Activated naive CD8-positive, alpha-beta T cell treated with anti-CD3 and anti-CD28 coated beads for 36 hours (primary cell): ENCODE measurements at places on chromosomes 16 and 17. TPM values are rescaled to one million over a fixed set of nuclear protein-coding genes. Genes with fewer than 3 reads are reported as not detected.

STAT5A gene
- 116 TPM for total RNA-seq

BCL6B gene
- total RNA-seq, result 0.85 TPM

DNA sequence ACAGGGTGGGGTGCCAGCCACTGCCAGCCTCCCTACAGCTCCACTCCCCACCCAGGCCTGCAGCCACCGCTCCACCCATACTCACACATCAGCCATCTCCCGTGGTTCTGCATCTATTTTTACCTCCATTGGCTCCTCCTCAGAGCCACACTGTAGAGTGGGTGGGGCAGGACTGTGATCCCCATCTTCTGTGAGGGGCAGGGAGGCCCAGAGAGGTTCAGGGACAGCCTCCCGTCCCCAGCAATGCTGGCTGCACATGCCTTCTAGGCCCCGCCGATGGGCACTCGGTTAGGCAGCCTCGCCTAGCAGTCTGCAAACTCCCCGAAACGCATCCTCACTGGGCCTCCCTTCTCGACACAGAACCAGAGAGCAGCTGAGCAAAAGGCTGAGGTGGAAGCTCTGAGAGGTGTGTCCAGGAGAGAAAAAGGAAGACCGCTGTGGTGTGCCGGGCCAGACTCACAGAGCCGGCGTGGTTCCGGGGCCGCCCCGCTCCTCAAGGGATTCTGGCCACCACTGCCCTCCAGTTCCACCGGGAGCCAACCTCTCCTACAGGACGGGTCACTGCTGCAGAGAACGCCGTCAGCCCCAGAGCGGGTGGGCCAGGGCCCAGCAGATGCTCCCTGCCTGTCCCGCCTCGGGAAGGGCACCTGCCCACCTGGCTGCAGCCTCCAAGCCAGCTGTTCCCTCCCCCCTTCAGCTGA lies 71.9 kb downstream of the ABR start:
- peak overlapping the region; percentile 74 for H3K4me3 ChIP-seq
- H3K4me1 ChIP-seq, result peaks cover 38% of the 10 kb centered on the region
- no peaks in the 10 kb centered on the region for H3K27me3 ChIP-seq
- H3K27ac ChIP-seq, result no peak overlapping the region
- H3K36me3 ChIP-seq, result no peaks in the 10 kb centered on the region
- no peak for DNase-seq

- H3K27ac ChIP-seq, result no peak overlapping the region
- H3K27me3 ChIP-seq, result peaks cover 50% of the 10 kb centered on the region
- no peak overlapping the region for H3K4me3 ChIP-seq
- no peaks in the 10 kb centered on the region for H3K36me3 ChIP-seq
- peaks cover 3% of the 10 kb centered on the region for H3K4me1 ChIP-seq
Observed at GRCh38 chr16:84159007-84159406, 13.9 kb downstream of the DNAAF1 start.

DNA sequence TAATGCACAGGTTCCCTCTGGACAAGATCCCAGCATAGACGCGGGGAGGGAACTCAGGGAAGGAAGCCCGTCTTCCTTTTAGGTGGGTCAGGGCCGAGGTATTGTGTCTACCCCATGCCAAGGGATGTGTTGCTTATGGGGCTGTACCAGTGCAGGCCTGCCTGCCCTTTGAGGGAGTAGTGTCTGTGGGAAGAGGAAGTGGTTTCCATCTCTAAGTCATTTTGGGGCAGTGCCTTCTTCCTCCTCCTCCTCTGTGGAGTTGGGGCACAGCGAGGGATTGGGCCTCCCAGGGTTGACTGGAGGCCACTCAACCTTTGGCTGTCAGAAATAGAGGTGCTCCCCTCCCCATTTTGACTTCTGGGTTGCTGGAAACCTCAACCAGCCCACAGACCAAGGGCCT lies 26.5 kb downstream of the GJD3 start:
- no peak for DNase-seq
- peak overlapping the region; percentile 71 for H3K27ac ChIP-seq
- no peak overlapping the region for H3K4me3 ChIP-seq
- peaks cover 55% of the 10 kb centered on the region for H3K4me1 ChIP-seq
- H3K27me3 ChIP-seq, result no peaks in the 10 kb centered on the region
- H3K36me3 ChIP-seq, result peaks cover 32% of the 10 kb centered on the region

DNA sequence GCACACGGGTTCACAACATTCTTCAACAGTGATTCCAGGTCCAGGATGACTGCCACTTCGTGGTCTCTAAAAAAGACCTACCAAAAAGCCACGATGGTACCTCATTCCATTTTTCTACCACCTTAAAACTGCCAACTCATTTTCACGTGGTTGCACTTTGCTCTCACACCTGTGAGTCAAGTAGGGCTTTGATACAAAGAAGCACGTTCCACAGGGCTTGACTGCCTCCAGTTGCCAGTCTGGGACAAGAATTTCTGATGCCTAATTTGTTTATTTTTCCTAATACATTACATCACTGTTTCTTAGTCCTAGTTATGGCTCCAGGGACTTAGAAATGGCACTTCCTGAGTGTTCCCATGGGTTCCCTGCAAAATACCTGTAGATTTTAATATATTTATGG lies 911.6 kb upstream of the EEF2KMT start:
- no peak overlapping the region for H3K4me3 ChIP-seq
- no peak for DNase-seq
- no peaks in the 10 kb centered on the region for H3K4me1 ChIP-seq
- H3K27me3 ChIP-seq, result no peaks in the 10 kb centered on the region
- H3K27ac ChIP-seq, result no peak overlapping the region
- no peaks in the 10 kb centered on the region for H3K36me3 ChIP-seq

DNA sequence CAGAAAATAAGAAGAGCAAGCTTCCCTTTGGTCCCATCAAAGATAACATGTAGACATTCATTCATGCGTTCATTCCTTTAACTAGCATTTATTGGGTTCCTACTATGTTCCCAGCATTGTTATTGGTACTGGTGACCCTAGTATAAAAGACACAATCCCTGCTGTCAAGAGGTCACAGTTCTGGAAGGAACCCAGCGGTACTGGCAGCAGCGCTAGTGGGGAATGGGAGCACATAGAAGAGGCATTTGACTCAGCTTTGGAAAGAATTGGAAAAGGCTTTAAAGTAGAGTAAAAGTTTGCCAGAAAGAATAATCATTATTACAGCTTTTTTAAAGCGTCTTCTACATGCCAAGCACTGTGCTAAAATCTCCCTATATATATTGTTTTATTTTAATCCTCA lies 41.7 kb upstream of the NF1 start:
- H3K36me3 ChIP-seq, result no peaks in the 10 kb centered on the region
- peaks cover 5% of the 10 kb centered on the region for H3K4me1 ChIP-seq
- no peak overlapping the region for H3K27ac ChIP-seq
- no peak overlapping the region for H3K4me3 ChIP-seq

GRCh38 chr17:79065105-79065670 lies 9.4 kb upstream of the ENGASE start:
- peak overlapping the region; percentile 59 for H3K27ac ChIP-seq
- peaks cover 3% of the 10 kb centered on the region for H3K4me1 ChIP-seq
- no peak overlapping the region for H3K4me3 ChIP-seq
- no peaks in the 10 kb centered on the region for H3K36me3 ChIP-seq

GRCh38 chr17:8687737-8688466 lies 56.7 kb downstream of the CCDC42 start:
- peaks cover 32% of the 10 kb centered on the region for H3K27me3 ChIP-seq
- no peak for DNase-seq
- H3K36me3 ChIP-seq, result no peaks in the 10 kb centered on the region
- H3K27ac ChIP-seq, result no peak overlapping the region
- no peaks in the 10 kb centered on the region for H3K4me1 ChIP-seq

- no peaks in the 10 kb centered on the region for H3K4me1 ChIP-seq
- H3K27ac ChIP-seq, result no peak overlapping the region
- no peak overlapping the region for H3K4me3 ChIP-seq
- DNase-seq, result no peak
- H3K36me3 ChIP-seq, result no peaks in the 10 kb centered on the region
Observed at GRCh38 chr16:85227946-85228862, 115.9 kb upstream of the CIBAR2 start.

DNA sequence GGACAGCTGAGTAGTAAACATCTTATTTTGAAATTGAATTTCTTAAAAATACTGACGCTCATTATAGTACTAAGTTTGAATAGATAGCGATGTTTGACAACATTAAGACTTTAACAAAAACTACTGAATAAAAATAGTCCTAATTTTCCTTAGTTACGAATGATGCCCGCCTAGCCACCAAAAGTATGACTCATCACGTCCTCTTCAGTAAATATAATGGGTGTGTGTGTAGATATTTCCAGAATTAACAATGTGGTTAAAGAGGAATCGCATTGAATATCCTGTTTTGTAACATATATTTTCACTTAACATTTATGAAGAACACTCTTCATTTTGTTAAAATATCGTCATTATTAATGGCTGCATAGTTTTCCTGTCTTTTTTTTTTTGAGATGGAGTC lies 187.6 kb downstream of the MYO1D start:
- no peak for DNase-seq
- no peak overlapping the region for H3K4me3 ChIP-seq
- no peaks in the 10 kb centered on the region for H3K27me3 ChIP-seq
- H3K4me1 ChIP-seq, result no peaks in the 10 kb centered on the region
- H3K27ac ChIP-seq, result no peak overlapping the region

DNA sequence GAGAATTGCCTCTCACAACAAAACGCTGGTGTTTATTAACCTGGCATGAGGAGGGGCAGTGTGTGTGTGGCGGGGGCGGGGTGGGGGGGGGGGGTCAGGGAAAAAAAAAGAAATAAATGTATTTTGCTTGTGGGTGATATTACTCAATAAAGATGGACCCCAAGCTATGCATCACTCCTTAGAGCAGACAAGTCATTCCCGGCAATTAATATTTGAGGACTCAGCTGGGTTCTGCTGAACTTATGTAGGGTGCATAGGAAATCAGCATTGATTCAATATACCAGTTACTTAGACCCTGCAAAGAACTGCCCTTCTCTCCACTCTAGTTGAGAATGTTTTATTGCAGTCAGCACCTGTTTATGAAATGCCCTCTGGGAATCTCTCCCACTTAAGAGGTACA lies 206.2 kb upstream of the MAF start:
- no peaks in the 10 kb centered on the region for H3K36me3 ChIP-seq
- no peaks in the 10 kb centered on the region for H3K4me1 ChIP-seq
- no peak for DNase-seq
- no peak overlapping the region for H3K27ac ChIP-seq
- H3K4me3 ChIP-seq, result no peak overlapping the region
